Transverse colon (tissue), 4 donors: ENCODE measurements at places on chromosomes 3 and 15. TPM values are rescaled to one million over a fixed set of nuclear protein-coding genes. Genes with fewer than 3 reads are reported as not detected.

GRCh38 chr15:101305820-101306255 lies 10.8 kb upstream of the SNRPA1 start:
- H3K27ac ChIP-seq, result no peak overlapping the region
- H3K4me3 ChIP-seq, result no peak overlapping the region
- H3K36me3 ChIP-seq, result no peaks in the 10 kb centered on the region
- H3K4me1 ChIP-seq, result no peaks in the 10 kb centered on the region
- no peaks in the 10 kb centered on the region for H3K27me3 ChIP-seq
- peak; percentile 3 for DNase-seq

DNA sequence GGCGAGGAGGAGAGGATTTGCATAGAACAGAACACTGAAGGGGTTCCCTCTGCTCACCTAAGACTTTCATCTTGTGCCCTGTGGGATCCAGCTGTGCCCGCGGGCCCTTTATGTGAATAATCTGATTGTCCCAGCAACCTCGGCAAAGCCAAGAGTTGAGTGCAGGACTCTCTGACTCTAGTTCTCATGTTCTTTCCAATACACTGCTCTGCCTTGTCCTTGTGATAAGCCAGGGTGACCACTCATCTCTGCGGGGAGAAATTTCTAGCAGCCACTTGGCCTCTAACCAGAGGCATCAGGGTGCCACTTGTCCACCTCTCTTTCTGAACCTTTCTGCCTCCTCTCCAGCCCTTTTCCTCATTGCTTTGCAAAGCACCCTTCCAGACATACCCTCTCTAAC lies 31.8 kb downstream of the AQP9 start:
- H3K36me3 ChIP-seq, result no peaks in the 10 kb centered on the region
- H3K4me3 ChIP-seq, result no peak overlapping the region
- no peak overlapping the region for H3K27ac ChIP-seq

DNA sequence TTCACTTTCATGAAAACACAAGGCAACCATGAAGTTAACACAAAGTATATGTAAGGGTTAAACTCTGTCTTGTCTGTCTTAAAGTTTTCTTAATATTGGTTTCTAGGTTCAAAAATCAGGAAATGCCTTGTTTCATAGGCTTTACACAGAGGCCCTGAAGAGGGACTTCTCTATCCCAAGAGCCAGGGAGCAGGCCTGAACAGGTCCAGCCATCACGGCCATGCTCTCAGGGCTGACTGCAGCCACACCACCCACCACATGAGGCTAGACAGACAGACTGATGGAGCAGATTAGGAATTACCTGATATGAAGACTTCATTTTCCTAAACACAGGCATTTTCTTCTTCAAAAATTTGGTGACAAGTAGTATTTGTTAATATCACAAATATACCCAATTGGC lies 502.9 kb downstream of the GABRG3 start:
- no peaks in the 10 kb centered on the region for H3K4me1 ChIP-seq
- H3K36me3 ChIP-seq, result no peaks in the 10 kb centered on the region
- no peak overlapping the region for H3K4me3 ChIP-seq
- H3K27ac ChIP-seq, result no peak overlapping the region
- no peak for DNase-seq
- no peaks in the 10 kb centered on the region for H3K27me3 ChIP-seq

GRCh38 chr15:44718927-44719292 lies 7.6 kb downstream of the B2M start:
- H3K4me3 ChIP-seq, result no peak overlapping the region
- H3K27ac ChIP-seq, result peak overlapping the region; percentile 51
- no peaks in the 10 kb centered on the region for H3K27me3 ChIP-seq
- no peak for DNase-seq

GRCh38 chr15:85444122-85444745 lies 63.8 kb downstream of the AKAP13 start:
- H3K27ac ChIP-seq, result peak overlapping the region; percentile 61
- H3K36me3 ChIP-seq, result no peaks in the 10 kb centered on the region
- no peak overlapping the region for H3K4me3 ChIP-seq
- H3K27me3 ChIP-seq, result no peaks in the 10 kb centered on the region
- no peak for DNase-seq

GRCh38 chr15:99176757-99177156 lies 71.9 kb downstream of the SYNM start:
- DNase-seq, result no peak
- H3K27ac ChIP-seq, result peak overlapping the region; percentile 90
- H3K36me3 ChIP-seq, result no peaks in the 10 kb centered on the region
- H3K4me3 ChIP-seq, result no peak overlapping the region
- H3K4me1 ChIP-seq, result peaks cover 6% of the 10 kb centered on the region
- H3K27me3 ChIP-seq, result no peaks in the 10 kb centered on the region

DNA sequence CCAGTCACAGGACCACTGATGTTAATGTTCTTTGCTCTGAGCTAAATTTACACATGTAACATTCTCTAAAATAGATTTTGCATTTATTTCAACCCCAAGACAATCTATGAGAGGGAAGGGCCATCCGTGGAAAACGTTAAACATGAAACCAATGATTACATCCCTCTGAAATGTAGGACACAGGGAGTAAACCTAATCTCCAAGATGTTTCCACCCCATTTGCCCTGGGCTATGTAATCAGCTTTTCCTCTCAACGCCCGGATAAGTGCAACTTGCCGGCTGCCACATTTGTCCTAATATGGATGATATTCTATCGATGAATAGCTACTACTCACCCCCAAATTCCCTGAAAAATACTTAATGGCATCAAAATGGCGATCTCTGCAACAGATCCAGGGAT lies 6.4 kb upstream of the FMN1 start:
- H3K4me1 ChIP-seq, result no peaks in the 10 kb centered on the region
- no peaks in the 10 kb centered on the region for H3K27me3 ChIP-seq
- no peak for DNase-seq

DNA sequence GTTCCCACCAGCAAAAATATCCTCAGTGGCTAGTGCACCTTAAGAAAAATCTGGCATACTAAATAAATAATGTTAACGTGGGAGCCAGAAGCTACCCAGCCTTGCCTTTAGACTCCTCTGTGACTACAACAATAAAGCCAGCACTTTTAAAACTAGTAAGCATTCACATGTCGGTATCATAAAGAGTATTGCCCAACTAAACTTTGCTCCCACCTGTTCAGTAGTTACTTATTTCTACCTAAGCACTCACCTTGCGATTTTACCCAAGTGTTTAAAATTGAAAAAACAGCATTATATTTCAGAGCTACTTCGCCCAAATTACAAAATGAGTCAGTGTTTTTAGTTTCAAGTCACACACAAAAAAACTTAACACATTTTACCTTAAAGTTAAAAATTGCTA lies 12.8 kb downstream of the ALDH1L1 start:
- H3K36me3 ChIP-seq, result no peaks in the 10 kb centered on the region
- no peak overlapping the region for H3K4me3 ChIP-seq
- peak overlapping the region; percentile 11 for H3K27ac ChIP-seq

- DNase-seq, result no peak
- H3K27ac ChIP-seq, result no peak overlapping the region
- H3K4me1 ChIP-seq, result peaks cover 2% of the 10 kb centered on the region
- H3K36me3 ChIP-seq, result no peaks in the 10 kb centered on the region
- no peak overlapping the region for H3K4me3 ChIP-seq
- H3K27me3 ChIP-seq, result no peaks in the 10 kb centered on the region
Observed at GRCh38 chr3:117708601-117709000, 999.0 kb downstream of the TUSC7 start.

DNA sequence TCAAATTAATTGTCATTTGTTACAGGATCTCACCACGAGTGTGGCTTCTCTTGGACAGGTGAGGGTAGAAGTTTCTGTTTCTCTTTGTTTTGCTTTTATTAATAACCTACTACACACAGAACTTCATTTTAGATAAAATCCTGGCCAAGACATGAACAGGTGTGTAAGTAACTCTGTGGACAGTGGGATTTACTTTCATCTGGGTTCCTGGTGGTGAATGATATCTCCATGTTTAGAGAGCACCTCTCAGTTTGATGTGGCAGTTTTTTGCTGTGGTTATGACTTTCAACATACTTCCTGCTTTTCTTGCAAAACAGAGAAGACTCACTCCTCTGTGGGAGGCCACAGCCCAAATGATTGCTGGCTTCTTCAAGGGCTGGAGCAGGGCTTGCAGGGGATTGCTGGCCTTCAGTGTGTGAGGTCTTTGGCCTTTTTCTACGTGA lies 71.1 kb upstream of the XCR1 start:
- H3K36me3 ChIP-seq, result no peaks in the 10 kb centered on the region
- peak; percentile 41 for DNase-seq
- H3K4me3 ChIP-seq, result no peak overlapping the region
- H3K27me3 ChIP-seq, result no peaks in the 10 kb centered on the region
- H3K27ac ChIP-seq, result peak overlapping the region; percentile 76

GRCh38 chr3:21142949-21143348 lies 608.1 kb downstream of the ZNF385D start:
- no peaks in the 10 kb centered on the region for H3K36me3 ChIP-seq
- no peaks in the 10 kb centered on the region for H3K4me1 ChIP-seq
- no peak overlapping the region for H3K4me3 ChIP-seq
- no peak for DNase-seq
- no peaks in the 10 kb centered on the region for H3K27me3 ChIP-seq
- H3K27ac ChIP-seq, result no peak overlapping the region

DNA sequence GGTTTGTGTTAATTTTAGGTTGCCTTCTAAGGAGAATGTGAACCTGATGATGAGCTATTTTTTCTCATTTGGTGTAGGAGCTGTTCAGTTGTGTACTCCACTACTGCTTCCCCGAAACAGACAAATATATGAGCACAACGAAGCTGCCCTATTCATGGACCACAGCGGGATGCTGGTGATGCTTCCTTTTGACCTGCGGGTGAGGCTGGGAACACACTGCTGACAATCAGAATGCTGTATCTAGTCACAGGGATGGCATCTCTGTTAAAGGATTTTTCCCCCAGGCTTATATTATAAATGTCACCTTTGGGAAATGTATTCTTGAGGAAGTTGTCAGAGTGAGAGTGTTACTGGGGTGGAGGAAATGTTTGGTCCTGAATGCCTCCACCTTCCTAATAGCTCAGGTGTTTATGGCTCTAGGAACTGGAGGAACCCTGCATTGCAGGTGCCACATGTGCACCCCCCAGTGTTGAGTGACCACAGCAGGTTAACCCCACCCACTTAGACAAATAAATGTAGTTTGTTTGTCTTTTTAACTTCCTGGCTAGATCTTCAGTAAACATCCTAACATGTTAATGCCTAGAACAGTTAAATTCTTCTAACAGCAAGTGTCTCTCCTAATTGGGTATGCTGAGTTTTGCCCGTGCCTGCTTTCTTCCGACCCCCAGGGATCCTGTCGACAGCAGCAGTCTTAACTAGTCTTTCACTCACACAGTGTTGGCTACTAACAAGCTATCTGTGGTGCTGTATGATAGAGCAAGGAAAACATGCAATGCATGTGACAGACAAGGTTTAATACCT lies 35.7 kb downstream of the SRP14 start:
- no peak overlapping the region for H3K4me3 ChIP-seq
- H3K4me1 ChIP-seq, result peaks cover 6% of the 10 kb centered on the region
- no peak overlapping the region for H3K27ac ChIP-seq
- H3K27me3 ChIP-seq, result no peaks in the 10 kb centered on the region
- DNase-seq, result no peak

Gene GASK1A
- total RNA-seq, result 0.75 TPM

Gene TNIK
- total RNA-seq, result 35.1 TPM

Gene DBR1
- total RNA-seq, result 8.9 TPM

Gene RASGRP1
- 1.9 TPM for total RNA-seq

Gene DAZL
- not detected for total RNA-seq
